ENCODE measurements at places on chromosomes 12 and 14. TPM values are rescaled to one million over a fixed set of nuclear protein-coding genes. Genes with fewer than 3 reads are reported as not detected.

- DNase-seq = peak; percentile 21
- peaks cover 57% of the 10 kb centered on the region for H3K4me1 ChIP-seq
- no peak overlapping the region for H3K4me3 ChIP-seq
- H3K27ac ChIP-seq = no peak overlapping the region
Measured at GRCh38 chr14:33567023-33567728, 383.7 kb downstream of the EGLN3 start.

DNA sequence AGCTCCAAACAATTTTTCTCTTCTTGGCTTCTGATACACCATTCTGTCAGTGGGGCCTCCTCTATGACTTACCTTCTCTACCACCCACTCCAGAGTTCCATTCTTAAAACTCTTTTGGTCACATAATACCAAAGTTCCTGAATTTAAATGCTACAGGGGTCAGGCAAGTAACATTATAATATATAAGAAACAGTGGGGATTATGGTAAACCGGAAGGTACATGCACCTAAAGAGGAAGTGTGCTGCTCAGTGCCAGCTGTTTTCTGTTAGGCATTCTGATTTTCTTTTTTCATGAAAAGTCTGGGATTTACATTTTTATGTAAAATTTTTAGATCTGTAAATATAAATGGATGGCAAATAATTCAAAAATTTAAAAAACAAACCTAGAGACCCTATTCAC is 39.9 kb downstream of the SOS2 start:
- no peak overlapping the region for H3K27ac ChIP-seq
- H3K27me3 ChIP-seq = no peaks in the 10 kb centered on the region
- no peaks in the 10 kb centered on the region for H3K36me3 ChIP-seq
- H3K4me3 ChIP-seq = no peak overlapping the region

- no peak overlapping the region for H3K27ac ChIP-seq
- H3K27me3 ChIP-seq = no peaks in the 10 kb centered on the region
- peaks cover 12% of the 10 kb centered on the region for H3K4me1 ChIP-seq
- DNase-seq = peak; percentile 41
- H3K36me3 ChIP-seq = no peaks in the 10 kb centered on the region
- H3K4me3 ChIP-seq = no peak overlapping the region
Measured at GRCh38 chr14:89805501-89805900, 149.0 kb downstream of the EFCAB11 start.

GRCh38 chr12:39467432-39467870 is 24.5 kb upstream of the KIF21A start:
- no peaks in the 10 kb centered on the region for H3K36me3 ChIP-seq
- H3K4me3 ChIP-seq = no peak overlapping the region
- no peaks in the 10 kb centered on the region for H3K4me1 ChIP-seq
- H3K27ac ChIP-seq = no peak overlapping the region
- H3K27me3 ChIP-seq = no peaks in the 10 kb centered on the region

DNA sequence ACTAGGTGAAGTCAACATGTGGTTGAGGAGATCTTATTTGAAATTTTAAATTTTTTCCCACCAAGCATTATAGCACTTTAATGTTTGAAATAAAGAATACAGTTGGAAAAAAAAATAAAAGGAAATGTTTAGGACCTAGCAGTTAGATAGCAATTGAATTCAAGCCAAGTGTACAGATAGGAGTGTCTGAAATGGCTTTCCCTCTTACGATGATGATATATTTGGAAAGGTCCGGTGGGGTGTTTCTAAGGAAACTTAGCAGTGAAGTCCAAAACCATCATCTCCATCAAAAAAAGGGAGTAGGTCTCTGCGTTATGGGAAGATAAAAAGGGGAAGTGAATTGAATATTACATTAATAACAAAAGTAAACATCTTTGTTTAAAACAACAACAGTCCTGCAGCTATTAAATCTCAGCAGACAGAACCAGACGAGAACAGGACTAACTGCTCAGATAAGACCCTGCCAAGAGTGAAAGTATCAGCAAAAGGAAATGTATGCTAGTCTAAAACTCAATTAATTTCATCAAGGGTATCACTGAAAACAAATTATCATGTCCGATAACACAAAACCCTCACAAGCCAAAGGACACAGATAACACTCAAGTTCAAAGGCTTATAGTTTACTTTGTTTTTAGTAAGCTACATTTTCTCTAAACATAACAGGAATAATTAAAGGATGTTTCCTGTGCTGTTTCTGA is 242.0 kb downstream of the BMP4 start:
- H3K36me3 ChIP-seq = no peaks in the 10 kb centered on the region
- H3K27ac ChIP-seq = no peak overlapping the region
- H3K4me3 ChIP-seq = peak overlapping the region; percentile 16
- H3K4me1 ChIP-seq = peaks cover 17% of the 10 kb centered on the region

GRCh38 chr12:113457185-113457584 is 14.5 kb downstream of the LHX5 start:
- no peaks in the 10 kb centered on the region for H3K36me3 ChIP-seq
- no peaks in the 10 kb centered on the region for H3K27me3 ChIP-seq
- no peak overlapping the region for H3K4me3 ChIP-seq
- no peak overlapping the region for H3K27ac ChIP-seq
- H3K4me1 ChIP-seq = peaks cover 14% of the 10 kb centered on the region
- DNase-seq = no peak

- peaks cover 53% of the 10 kb centered on the region for H3K4me1 ChIP-seq
- peak; percentile 73 for DNase-seq
- no peaks in the 10 kb centered on the region for H3K27me3 ChIP-seq
- no peak overlapping the region for H3K4me3 ChIP-seq
Measured at GRCh38 chr12:116490471-116490870, 68.7 kb upstream of the MAP1LC3B2 start.

DNA sequence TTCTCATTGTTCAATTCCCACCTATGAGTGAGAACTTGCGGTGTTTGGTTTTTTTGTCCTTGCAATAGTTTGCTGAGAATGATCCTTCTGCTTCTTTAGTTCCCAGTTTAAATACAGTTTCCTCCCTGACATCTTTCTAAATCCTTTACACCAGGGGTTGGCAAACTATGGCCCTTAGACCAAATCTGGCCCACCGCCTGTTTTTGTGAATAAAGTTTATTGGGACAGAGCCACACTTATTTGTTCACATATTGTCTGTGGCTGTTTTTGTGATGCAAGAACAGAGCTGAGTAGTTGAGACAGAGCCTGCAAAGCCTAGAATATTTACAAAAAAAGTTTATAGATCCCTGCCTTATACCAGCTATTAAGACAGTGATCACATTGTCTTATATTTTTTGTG is 53.7 kb downstream of the SERPINA10 start:
- H3K27ac ChIP-seq = no peak overlapping the region
- H3K4me1 ChIP-seq = no peaks in the 10 kb centered on the region
- H3K36me3 ChIP-seq = no peaks in the 10 kb centered on the region
- H3K4me3 ChIP-seq = no peak overlapping the region
- H3K27me3 ChIP-seq = no peaks in the 10 kb centered on the region
- DNase-seq = no peak

- no peak overlapping the region for H3K27ac ChIP-seq
- no peaks in the 10 kb centered on the region for H3K36me3 ChIP-seq
- no peaks in the 10 kb centered on the region for H3K4me1 ChIP-seq
- H3K27me3 ChIP-seq = peaks cover 8% of the 10 kb centered on the region
Measured at GRCh38 chr14:46008348-46008747, 643.2 kb downstream of the RPL10L start.

GRCh38 chr14:99664058-99664936 is 19.4 kb downstream of the HHIPL1 start:
- no peaks in the 10 kb centered on the region for H3K4me1 ChIP-seq
- no peak for DNase-seq
- H3K27me3 ChIP-seq = no peaks in the 10 kb centered on the region
- no peak overlapping the region for H3K27ac ChIP-seq

- H3K36me3 ChIP-seq = 0 out of 2 replicates have a peak, but pooled peaks cover 3% of the 10 kb centered on the region
- H3K27me3 ChIP-seq = no peaks in the 10 kb centered on the region
- DNase-seq = peak; percentile 57
- H3K4me3 ChIP-seq = no peak overlapping the region
- no peak overlapping the region for H3K27ac ChIP-seq
Measured at GRCh38 chr14:31787377-31787776, 226.2 kb downstream of the NUBPL start.

The KRT79 gene
- 0.46 TPM for total RNA-seq

The PLEKHG7 gene
- not detected for total RNA-seq

The CSRP2 gene
- total RNA-seq = 36.3 TPM

Measured in PC-3 (cell line).